Central memory CD8-positive, alpha-beta T cell (primary cell): ENCODE measurements at places on chromosomes 5 and 9.

- DNase-seq: no peak
Observed at GRCh38 chr5:147918101-147918685, 11.9 kb upstream of the C5orf46 start.

DNA sequence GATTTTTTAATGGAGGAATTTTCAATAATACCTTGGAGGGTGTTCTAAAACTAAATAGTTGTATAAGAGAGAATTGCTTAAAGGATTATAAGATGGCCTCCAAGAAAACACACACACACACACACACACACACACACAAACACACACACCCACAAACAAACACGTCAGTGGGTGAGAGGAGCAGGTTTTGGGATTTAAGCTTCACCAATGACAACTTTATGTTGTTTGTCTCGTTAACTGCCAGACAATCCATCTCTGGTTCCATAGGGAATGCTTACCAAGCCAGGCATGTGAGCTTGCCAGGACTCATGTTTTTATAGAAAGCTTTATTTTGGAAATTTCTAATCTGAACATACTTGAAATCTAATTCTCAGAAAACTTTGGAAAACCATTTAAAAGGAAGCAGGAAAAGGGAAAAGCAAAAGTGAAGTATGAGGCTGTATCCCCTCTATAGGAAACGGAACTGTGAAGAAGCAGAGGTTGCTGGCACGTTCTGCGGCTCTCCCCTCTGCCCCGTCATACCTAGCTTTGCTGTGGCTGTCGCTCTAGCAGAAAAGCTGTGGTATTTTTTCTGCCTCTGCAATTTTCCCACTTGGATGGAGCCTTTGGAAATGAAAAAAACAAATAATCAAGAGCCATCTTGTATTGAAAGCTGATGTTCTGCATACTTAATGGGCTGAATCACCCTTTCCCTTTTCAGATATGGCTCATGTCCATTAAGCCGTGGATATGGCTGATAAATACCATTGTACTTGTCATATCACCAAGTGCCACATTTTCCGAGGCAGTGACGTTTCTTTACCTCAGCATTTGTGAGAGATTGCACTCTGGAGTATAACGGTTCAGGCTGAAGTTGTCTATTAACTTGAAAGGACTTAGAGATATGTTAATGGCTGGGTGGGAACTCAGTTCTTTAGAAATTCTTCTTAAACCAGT is 112.7 kb downstream of the NTRK2 start:
- DNase-seq: no peak

DNA sequence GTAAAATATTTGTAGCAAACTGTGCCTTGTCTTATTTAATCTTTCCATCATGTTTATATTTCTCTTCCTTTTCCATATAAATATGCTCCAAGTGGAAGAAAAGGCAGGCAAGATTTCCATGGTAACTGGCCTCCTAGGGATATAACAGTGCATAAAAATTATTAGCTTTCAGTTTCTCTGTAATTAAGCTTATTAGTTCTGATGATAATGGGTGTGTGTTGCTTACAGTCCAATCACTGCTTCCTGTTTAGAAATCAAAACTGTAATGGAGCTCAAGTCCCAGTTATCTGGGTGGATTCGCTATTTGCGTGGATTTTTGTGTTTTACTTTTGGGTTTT is 213.0 kb downstream of the PJA2 start:
- no peak for DNase-seq

- no peak for DNase-seq
Observed at GRCh38 chr9:133600739-133601138, 8.4 kb downstream of the FAM163B start.

GRCh38 chr9:113228130-113228665 is 6.9 kb downstream of the SLC31A1 start:
- no peak for DNase-seq
